Right kidney (tissue), 9 donors: ENCODE measurements at places on chromosomes 16 and 17.
A peak's percentile ranks its signal among the peaks of the same experiment; 100 is the strongest.

GRCh38 chr17:37137070-37137610 is 188.4 kb downstream of the AATF start:
- no peak for DNase-seq

DNA sequence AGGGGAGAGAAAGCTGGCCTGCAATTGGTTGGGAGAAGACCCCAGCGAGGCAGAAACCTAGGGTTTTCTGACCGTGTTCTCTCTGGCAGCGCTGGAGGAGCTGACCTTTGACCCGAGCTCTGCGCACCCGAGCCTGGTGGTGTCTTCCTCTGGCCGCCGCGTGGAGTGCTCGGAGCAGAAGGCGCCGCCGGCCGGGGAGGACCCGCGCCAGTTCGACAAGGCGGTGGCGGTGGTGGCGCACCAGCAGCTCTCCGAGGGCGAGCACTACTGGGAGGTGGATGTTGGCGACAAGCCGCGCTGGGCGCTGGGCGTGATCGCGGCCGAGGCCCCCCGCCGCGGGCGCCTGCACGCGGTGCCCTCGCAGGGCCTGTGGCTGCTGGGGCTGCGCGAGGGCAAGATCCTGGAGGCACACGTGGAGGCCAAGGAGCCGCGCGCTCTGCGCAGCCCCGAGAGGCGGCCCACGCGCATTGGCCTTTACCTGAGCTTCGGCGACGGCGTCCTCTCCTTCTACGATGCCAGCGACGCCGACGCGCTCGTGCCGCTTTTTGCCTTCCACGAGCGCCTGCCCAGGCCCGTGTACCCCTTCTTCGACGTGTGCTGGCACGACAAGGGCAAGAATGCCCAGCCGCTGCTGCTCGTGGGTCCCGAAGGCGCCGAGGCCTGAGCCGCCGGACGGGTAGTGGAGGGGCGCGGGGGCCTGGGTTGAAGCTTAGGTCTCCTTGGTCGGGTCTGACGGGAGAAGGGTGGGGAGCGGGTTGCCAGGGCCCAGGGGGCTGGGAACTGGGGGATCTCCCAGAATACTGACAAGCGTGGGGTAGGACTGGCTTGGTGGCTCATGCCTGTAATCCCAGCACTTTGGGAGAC is 7.4 kb upstream of the PYDC1 start:
- DNase-seq: no peak

GRCh38 chr16:88630941-88631340 is 7.4 kb upstream of the IL17C start:
- no peak for DNase-seq

DNA sequence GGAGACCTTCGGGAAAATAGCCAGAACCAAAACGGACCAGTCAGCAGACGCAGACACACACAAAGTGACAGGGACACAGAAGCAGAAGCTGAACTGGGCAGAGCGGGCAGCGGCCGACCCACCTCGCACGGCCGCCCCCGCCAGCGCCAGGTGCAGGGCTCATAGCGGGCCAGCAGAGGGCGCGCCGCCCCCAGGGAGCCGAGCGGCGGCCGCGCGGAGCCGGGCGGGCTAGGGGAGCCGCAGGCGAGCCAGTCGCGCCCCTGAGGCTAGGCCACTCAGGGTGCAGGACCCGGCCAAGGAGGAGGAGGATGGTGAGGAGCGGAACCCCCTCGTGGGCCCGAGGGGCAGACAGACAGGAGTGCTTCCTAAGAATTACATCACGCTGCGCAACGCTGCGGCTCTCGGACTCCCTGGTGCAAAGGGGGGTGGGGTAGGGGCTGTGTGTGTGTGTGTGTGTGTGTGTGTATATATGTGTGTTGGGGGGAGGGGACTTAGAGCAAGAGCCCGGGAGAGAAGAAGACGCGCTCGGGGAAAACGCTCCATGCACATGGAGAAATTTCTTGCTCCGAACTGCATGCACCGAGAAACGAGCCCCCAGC is 913 bp upstream of the NOG start:
- DNase-seq: peak; percentile 90

DNA sequence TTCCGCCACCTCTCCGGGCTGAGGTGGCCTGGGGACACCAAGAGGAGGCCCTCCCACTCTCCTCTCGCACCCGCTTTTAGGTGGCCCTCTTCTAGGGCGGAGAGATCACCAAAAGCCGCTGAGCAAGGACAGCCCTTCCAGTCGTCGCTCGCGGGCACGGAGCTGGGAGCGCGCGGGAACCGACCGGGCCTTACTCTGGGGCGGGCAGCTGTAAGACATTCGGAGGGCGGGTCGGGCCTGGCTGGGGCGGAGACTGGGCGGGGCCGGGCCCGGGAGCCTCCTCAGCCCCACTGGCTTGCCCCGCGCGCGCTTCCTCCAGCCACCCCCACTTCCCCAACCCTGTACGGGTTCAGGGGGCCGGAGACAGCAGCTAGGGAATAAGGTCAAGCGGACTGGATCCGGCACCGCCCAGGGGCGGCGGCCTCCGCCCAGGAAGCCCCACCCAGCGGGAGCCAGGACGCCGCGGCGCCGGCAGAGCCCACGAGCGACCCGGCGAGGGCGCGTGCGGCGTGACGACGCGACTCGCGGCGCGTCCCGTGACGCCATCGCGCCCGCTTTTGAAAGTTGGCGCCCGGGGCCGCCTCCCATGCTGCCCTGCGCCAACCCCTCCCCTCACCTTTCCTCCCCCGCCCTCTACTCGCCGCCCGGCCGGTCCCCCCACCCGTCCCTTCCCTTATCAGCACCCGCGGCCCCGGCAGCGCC is 351 bp upstream of the CTCF start:
- peak; percentile 96 for DNase-seq

DNA sequence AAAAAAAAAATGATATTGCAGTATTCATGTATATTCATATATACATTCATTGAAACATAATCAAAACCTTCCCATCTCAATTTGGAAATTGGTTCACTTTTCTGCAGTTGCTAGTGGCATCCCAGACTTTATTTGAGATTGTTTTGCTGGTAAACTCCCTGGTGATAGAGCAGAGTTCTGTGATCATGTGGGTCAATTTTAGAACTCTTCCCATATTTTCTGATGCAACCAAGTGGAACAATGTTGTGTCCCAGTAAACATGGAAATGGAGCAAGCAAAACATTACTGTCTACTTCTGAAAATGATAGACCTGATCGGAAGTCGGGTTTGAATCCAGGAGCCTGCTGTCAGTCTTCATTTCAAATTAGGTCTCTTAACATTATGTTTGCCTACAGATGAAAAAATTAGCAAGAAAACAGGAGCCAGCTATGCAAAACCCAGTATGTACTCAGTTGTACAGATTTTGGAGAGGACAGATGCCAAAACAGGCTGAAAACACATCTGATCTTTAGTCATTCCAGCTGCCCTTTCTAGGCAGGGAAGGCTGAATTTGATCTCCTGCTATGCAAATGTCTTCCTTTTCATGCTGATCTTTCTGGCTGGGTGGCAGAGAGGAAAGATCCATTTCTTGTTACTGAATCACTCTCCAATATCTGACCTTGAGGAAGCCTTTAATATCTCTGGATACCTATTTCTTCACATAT is 786.6 kb upstream of the SOX9 start:
- DNase-seq: no peak

- peak; percentile 65 for DNase-seq
Observed at GRCh38 chr16:30526137-30526822, at the start of gene ZNF768. TSS of gene ZNF768 (minus strand) at chr16:30526566. CDS start at chr16:30526413, 153 bp downstream.

DNA sequence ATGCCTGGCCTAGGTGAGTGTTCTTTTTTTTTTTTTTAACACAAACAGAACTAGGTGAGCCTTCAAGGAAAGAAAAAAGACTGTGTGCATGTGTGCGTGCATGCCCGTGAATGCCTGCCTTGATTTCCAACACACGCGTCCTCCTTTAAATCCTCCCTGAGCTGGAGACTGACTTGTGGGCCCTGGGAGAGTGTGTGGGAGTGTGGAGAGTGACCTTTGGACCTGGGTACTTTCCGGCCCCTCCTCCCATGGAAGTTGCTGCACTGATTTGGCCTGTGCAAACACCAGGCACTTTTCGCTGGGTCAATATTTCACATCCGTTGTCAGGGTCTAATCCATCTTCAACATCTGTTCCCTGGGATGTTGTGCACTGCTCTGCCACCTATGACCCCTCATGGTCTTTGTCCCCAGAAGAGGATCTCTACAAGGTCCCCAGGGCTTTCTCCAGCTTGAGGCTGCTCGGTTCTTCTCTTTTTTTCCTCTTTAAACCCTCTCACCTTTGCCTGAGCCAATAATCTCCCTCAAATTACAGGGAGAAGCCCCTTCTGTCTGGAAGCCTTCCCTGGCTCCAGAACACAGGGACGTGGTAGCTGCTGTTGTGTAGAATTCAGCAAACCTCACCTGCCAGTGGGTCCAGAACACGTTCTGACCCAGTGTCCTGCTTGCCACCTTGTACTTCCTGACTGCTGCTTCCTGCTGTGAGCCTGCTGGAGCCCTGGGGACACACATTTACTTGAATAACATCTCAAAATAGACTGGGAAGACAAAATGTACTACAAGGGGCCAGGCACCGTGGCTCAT is 20.8 kb upstream of the ATP5MC1 start:
- DNase-seq: peak; percentile 47

DNA sequence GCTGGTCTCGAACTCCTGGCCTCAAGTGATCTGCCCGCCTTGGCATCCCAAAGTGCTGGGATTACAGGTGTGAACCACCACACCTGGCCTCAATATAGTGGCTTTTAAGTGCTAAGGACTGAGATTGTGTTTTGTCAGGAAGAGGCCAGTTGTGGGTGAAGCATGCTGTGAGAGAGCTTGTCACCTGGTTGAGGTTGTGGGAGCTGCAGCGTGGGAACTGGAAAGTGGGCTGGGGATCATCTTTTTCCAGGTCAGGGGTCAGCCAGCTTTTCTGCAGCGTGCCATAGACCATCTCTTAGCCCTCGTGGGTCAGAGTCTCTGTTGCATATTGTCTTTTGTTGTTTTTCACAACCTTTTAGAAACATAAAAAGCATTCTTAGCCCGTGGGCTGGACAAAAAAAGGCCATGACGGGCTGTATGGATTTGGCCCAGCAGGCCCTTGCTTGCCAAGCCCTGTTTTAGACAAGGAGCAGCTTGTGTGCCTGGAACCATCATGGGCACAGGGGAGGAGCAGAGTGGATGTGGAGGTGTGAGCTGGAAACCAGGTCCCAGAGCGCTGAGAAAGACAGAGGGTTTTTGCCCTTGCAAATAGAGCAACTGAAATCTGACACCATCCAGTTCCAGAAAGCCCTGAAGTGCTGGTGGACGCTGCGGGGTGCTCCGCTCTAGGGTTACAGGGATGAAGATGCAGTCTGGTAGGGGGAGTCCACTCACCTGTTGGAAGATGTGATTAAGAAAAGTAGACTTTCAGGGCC is 5.5 kb downstream of the BIRC5 start:
- DNase-seq: no peak

DNA sequence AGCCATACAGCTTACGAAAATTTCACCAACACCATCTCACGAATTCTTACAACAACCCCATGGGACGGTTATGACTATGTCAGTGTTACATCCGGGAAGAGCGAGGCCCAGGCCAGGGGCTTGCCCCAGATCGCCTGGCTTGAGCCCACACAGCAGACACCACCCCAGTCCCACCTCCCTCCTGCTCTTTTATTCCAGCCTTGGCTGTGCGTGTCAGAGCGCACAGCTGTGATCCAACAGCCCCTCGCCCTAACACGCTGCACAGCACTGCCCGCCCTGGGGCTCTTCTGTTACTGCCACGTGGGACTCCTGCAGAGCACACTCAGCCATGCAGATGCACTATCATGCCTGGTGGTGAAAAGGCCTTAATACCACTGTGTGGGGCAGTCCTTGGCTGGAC is 127.9 kb downstream of the ENGASE start:
- DNase-seq: no peak

GRCh38 chr16:84416407-84417321 is 48.3 kb downstream of the ATP2C2 start:
- no peak for DNase-seq

DNA sequence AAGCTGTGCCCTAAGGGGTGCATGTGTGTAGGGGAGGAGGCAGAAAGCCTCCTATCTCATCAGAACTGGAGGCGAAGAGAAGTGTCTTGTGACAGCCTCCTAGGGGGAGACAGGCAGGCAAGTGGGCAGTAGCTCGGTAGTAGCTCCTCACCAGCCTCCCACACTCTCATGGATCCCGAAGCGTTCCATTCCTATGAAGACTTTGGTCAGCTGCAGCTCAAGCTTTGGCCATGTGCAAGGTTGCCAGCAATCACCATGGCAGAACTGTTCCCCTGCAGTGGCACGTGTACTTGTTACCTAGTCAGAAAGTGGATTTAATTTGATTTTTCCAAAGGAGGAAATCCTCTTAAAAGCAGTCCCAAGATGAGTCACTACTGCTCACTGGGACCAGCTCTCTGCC is 6.7 kb downstream of the MRPL58 start:
- no peak for DNase-seq

DNA sequence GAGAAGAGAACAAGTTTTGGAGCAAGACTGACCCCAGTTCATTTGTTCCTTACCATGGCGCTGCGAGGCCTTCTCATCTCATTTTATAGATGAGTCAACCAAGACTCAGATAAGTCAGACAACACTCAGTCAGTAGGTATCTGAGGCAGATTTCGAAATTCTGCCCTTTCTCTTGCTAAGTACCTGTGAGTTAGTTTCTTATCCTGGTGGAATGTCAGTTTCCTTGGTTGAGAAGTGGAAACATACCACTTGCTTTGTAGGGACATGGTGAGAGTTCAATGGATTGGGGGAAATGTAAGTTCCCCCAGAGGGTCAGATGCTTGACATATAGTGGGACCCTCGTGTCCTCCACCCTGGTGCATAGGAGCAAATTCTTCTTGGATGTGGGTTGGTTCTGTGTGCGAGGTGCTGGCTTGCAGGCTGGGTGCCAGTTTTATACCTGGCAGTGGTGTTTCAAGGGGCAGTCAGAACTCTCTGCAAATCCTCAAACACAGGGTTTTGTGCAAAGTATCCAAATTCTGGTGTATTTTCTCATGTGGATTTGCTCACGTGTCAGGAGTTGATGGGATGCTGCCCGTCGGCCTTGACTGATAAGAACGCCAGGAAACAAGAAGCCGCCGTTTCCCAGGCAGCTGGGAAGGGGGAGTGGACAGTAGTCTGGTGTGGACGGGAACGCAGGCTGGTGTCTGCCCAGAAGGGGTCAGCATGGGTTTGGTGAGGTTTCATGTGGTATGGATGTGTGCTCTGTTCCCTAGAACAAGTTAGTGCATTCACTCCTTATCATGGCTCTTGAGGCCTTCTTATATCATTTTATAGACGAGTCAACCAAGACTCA is 61.1 kb upstream of the CIBAR2 start:
- DNase-seq: no peak

- no peak for DNase-seq
Observed at GRCh38 chr17:77045441-77046041, 95.2 kb upstream of the SEC14L1 start.

DNA sequence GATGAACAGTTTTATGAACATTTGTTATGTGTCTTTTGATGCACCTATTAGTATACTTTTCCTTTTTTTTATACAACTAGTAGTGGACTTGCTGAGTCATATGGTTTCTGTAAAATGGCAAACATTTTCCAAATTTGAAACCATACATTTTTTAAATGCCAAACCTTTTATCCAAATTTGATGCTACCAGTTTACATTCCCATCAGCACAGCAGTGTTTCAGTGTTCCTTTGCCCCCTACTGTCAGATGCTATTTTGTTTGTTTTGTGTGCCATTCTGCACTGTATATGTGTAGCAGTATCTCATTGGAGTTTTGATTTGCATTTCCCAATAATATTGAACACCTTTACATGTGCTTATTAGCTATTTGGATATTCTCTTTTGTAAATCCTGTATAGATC is 219.4 kb downstream of the TANC2 start:
- DNase-seq: no peak
